ENCODE measurements at places on chromosomes 13 and 19.

GRCh38 chr13:99944606-99945005 is 27.0 kb downstream of the ZIC5 start:
- DNase-seq, result no peak

GRCh38 chr13:42548731-42549551 is 25.0 kb upstream of the TNFSF11 start:
- peak; percentile 85 for DNase-seq

- no peak for DNase-seq
Measured at GRCh38 chr19:40666803-40667438, 23.5 kb downstream of the NUMBL start.

GRCh38 chr19:30864391-30865215 is 484.6 kb downstream of the TSHZ3 start:
- DNase-seq, result peak; percentile 41

- DNase-seq, result no peak
Measured at GRCh38 chr19:3025549-3025886, 3.6 kb downstream of the TLE2 start.

GRCh38 chr13:27383104-27383921 is 41.1 kb upstream of the GTF3A start:
- no peak for DNase-seq

DNA sequence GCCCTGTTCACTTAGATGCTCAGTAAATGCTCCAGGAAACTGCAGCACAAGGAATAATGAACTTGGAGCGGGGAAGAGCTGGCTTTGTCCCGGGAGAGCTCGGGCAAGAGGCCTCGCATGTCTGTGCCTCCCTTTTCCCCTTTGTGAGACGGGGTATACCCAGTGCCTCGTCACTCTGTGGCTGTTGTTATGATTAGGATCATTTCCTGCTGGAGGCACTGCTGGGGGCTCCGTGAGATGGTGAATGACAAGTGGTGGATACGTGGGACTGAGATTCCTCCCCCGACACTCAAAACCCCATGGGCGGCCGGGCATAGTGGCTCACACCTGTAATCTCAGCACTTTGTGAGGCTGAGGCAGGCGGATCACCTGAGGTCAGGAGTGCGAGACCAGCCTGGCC is 1.1 kb upstream of the PLVAP start:
- no peak for DNase-seq

- DNase-seq, result no peak
Measured at GRCh38 chr19:42038666-42039065, 31.3 kb downstream of the GRIK5 start.

- no peak for DNase-seq
Measured at GRCh38 chr19:17973759-17974158, 6.9 kb downstream of the KCNN1 start.

DNA sequence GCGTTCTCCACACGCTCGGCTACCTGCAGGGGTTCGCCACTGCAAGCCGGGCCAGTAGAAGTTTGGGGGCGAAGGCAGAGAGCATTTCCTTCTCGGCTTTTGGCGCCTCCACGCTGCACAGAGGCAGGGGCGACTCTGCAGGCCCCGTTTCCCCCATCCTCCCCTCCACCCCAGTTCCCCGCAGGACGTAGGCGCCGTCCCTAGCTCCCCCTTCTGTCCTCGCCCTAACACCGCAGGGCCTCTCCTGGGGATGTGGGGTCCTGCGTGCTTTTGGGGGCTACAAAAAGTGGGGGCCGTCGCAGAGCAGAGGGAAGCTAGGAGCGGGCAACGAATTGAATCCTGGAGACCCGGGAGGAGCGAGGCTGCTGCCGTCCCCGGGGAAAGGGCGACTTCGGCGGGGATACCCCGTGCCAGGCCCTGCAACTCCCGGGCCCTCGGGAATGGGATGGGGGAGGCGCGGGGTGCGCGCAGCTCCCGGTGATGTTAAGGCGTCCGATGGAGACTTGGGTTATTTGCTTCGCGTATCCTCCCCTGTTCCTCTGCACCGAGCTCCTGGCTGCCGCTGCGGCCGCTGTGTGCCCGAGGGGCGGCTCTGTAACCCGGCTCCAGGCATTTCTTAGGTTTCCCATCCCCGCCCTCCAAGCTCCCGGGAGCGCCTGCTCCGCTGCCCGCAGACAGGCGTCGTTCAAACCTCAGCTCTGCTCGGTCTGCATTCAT is 255.9 kb upstream of the SOX21 start:
- no peak for DNase-seq

DNA sequence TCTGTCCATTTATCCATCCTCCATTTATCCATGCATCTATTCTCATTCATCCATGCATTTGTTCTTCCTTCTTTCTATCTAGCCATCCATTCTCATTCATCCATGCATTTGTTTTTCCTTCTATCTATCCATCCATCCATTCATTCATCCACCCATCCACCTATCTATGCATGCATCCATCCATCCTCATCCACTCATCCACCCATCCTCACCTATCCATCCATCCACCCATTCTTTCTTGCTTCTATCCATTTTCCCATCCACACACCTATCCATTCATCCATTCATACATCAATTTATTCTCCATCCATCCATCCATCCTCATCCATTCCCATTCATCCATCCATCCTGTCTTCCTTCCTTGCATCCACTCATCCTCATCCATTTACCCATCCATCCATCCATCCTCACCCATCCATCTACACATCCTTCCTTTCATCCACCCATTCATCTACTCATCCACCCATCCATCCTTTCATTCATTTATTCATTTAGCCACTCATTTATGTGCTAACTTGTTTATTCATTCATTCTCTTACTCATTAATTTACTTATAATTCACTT is 20.3 kb downstream of the ACTL9 start:
- DNase-seq, result no peak

GRCh38 chr19:8030960-8031359 is 21.6 kb upstream of the CCL25 start:
- DNase-seq, result no peak

- peak; percentile 69 for DNase-seq
Measured at GRCh38 chr19:34145741-34146202, 26.5 kb upstream of the LSM14A start.

GRCh38 chr13:114017028-114017630 is 43.3 kb upstream of the C13orf46 start:
- no peak for DNase-seq

DNA sequence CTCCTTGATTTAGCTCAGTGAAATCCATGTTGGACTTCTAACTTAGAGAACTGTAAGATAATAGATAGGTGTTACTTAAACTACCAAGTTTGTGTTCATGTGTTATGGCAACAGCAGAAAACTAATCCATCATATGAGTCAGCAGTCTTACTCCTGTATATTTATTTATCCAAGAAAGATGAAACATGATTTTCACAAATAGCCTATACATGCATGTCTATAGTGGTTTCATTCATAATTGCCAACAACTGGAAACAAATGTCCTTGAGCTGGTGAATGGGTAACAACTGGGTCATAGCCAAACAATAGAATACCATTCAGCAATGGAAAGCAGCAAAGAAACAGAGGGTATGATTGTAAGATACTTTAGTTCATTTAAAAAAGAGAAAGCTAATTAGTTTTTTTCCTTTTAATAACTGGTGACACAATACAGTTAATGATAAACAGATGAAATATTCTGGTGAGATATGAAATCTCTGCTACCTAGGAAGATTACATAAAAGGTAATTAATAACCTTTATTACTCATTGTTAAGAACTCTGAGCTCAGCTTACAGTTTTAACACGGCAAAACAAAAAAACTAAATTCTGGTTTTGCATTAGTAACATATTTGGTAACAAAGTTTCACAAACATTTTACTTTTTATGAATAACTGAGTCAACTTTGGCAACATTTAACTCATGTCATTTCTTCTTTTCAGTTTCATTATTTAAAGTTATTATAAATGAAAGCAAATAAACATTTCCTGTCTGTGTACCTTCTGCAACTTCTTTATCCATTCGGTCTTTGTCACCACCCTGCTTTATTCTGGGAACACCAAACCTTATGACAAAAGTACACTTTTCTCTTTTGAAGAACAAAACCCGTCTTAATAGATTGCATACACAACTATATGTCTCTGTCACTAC is 181.3 kb downstream of the LIG4 start:
- no peak for DNase-seq

DNA sequence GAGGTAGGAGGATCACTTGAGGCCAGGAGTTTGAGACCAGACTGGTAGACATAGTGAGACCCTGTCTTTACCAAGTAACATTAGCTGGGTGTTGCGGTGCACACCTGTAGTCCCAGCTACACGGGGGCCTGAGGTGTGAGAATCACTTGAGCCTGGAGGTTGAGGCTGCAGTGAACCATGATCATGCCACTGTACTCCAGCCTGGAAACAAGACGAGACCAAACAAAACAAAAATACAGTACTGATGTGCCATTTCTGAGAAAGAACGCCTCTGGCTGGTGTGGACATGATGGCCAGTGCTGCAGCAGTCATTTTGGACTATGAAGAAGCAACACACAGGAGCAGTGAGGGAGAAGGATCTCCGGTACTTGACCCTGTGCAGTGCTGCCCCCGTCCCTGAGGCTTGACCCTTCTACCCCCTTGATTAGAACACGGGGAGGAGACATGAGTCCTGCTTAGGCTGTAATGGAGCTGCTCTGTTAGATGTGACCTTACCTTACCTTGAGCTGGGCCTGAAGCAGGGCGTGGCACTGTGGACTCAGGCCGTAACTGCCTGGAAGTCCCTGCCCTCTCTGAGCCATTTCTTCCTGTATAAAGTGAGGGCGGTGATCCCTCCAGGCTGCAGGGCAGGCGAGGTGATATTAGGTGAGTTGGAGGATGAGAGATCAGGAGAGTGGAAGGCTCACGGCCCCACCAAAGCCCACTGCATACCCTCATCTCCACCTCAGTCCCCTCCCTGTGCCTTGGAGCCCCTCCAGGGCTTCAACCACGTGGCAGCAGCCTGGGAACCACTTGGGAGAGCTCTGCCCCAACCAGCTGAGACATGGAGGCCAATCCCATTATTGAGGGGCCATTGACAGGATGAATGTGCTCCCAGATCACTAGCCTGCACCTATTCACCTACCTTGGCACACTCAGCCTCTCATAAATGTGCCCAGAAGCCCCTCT is 5.9 kb downstream of the RPL18A start:
- DNase-seq, result no peak

DNA sequence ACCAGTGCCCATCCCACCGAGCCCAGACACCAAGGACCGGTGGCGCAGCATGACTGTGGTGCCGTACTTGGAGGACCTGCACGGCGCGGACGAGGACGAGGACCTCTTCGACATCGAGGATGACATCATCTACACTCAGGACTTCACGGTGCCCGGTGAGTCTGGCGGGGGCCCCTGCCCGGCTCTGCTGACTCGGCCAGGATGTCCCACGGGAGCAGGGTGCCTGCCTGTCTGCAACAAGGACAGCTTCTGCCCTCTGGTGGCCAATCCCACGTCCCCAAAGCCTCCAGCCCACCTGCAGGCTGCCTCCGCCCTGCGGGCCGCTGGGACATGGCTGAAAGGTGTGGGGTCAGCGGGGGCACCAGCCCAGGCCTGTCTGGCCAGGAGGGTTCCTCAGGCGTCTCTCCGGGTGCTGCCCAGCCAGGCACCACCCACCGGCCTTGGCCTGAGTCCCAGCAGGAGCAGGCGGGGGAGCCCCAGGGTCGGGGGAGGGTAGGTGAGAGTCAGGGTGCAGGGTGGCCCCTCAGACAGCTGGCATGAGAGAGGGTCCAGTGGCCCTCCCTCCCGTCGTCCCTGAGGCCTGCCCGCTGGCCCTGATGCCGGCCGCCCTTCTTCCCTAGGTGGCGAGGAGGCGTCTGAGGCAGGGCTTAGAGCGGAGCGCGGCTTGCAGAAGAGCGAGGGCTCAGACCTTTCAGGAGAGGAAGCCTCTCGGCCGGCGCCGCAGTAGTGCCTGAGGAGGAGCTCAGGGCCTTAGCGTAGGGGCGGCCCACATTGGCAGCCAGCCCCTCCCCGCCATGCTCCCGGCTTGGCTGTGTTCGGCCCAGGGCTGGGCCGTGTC is 14.6 kb downstream of the CBARP start:
- DNase-seq, result no peak

GRCh38 chr19:1076951-1077350 is 10.0 kb downstream of the ARHGAP45 start:
- peak; percentile 87 for DNase-seq

GRCh38 chr19:7337380-7338194 is 11.2 kb upstream of the ARHGEF18 start:
- DNase-seq, result peak; percentile 88

Data from suppressor macrophage treated with lipopolysaccharide for 4 hours (primary cell).